ENCODE measurements at places on chromosomes 7 and 10.

DNA sequence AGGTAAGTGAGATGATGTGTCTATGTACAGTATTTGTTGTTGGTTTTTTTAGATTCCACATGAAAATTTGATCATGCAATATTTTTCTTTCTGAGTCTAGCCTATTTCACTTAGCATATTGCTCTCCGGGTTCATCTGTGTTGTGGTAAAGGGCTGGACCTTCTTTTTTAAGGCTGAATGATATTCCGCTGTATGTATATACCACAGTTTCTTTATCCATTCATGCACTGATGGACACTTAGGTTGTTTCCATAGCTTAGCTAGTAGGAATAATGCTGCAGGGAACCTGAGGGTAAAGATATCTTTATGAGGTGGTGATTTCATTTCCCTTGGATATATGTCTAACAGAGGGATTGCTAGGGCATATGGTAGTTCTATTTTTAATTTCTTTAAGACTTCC lies 80.8 kb downstream of the FAM107B start:
- DNase-seq, result no peak

DNA sequence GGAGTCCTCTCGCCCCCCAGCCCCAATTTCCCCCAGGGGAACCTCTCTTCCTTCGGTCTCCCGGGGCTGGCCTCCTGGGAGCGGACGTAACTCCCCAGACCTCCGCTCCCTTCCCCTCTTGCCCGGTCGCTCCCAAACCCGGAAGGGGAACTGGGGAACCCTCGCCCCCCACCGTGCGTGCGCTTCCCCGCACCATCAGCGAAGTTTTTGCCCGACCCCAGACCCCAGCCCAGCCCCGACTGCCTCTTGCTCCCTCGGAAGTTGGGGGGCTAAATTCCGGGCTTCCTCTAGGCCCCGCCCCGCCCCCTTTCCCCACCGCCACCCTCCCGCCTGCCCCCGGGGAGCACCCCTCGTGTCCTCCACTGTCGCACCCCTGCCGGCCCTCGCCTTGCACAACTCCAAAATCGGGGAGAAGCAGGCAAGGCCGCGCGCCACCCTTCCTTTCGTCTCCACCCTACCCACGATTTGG lies 436 bp downstream of the GNB2 start:
- DNase-seq, result no peak

- peak; percentile 15 for DNase-seq
Observed at GRCh38 chr10:62885684-62886461, 69.7 kb upstream of the EGR2 start.

DNA sequence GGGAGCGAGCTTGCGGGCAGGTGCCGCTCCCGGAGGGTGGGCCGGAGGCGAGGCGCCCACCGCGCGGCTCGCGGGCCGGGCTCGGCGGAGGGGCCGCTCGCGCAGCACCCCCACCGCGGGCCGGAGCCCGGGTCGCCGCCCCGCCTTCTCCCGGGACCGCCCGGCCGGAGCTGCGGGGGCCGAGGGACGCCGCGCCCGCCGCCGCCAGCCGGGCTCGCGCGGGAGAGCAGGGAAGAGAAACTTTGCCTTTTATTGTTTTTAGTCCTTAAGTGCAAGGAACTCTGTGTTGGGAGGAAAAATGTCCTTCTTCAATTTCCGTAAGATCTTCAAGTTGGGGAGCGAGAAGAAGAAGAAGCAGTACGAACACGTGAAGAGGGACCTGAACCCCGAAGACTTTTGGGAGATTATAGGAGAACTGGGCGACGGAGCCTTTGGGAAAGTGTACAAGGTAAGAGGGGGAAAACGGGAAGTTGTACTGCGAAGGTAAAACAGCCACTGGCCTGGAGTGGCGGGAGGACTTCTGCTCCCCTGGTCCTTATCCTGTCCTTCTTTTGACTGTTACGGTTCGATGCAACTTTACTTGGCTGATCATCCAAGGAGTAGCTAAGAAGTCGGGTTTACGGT lies 620 bp downstream of the SLK start:
- DNase-seq, result no peak

- DNase-seq, result no peak
Observed at GRCh38 chr7:128108641-128109423, 77.6 kb upstream of the LRRC4 start.

DNA sequence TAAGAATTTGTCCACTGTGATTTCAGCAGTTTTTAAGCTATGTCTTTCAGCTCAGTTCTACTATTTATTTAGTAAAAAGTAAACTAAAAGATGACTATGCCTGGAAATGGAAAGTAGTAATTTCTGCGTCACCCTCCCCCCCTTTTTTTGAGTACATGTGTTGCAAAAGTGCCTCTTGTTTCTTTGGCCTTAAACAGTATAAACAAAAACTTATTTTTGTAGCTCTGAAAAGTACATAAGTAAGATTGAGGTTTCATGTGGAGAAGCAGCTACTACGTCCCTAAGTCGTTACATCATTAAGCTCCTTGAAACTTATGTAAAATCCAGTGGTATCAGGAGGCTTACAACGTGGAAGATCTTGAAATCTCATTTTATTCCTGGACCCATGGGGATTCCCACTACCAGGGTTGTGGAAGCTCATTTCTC lies 46.3 kb upstream of the HBP1 start:
- DNase-seq, result no peak

DNA sequence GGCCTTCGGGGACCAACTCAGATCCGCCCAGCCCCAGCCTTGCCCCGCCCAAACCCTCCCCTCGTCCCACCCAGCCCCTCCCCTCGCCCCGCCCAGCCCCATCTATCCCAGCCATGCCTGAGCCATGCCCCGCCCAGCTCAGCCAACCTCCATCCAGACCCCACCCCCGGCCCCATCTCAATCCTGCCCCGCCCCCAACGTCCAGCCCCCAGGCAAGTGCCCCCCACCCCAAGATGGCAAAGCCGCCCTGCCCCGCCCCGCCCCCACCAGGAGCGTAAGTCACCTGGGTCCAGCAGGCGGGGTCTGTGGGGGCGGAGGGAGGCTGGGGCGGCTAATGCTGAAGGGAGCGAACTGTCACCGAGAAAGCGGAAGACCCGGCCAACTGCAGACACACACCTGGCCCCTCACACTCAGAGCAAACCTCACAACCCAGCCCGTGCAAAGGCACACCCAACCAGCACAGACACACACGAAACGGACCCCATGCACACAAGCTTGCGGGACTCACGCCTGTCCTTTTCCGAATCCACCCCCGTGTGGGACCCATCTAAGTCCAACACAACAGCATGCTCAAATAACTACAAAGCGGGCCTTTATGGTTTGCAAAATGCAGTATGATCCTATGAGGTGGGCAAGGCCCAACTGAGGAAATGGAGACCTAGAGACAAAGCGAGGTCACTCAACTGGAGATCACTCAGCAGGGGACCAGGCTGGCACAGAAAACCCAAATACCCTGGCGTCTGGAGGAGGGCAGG lies 11.5 kb upstream of the OGA start:
- DNase-seq, result no peak

- DNase-seq, result no peak
Observed at GRCh38 chr7:157832866-157833607, 496.2 kb downstream of the DNAJB6 start.
